ENCODE measurements at places on chromosomes 5 and 9.

DNA sequence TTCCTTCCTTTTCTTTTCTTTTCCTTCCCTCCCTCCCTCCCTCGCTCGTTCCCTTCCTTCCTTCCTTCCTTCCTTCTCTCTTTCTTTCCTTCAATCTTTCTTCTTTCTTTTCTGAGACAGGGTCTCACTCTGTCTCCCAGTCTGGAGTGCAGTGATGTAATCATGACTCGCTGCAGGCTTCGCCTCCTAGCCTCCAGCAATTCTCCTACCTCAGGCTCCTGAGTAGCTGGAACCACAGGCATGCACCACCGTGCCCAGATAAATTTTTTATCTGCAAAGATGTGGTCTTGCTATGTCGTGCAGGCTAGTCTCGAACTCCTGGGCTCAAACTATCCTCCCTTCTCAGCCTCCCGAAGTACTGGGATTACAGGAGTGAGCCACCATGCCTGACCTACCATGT, 81.4 kb downstream of the SPATA31C2 start:
- no peak for DNase-seq

DNA sequence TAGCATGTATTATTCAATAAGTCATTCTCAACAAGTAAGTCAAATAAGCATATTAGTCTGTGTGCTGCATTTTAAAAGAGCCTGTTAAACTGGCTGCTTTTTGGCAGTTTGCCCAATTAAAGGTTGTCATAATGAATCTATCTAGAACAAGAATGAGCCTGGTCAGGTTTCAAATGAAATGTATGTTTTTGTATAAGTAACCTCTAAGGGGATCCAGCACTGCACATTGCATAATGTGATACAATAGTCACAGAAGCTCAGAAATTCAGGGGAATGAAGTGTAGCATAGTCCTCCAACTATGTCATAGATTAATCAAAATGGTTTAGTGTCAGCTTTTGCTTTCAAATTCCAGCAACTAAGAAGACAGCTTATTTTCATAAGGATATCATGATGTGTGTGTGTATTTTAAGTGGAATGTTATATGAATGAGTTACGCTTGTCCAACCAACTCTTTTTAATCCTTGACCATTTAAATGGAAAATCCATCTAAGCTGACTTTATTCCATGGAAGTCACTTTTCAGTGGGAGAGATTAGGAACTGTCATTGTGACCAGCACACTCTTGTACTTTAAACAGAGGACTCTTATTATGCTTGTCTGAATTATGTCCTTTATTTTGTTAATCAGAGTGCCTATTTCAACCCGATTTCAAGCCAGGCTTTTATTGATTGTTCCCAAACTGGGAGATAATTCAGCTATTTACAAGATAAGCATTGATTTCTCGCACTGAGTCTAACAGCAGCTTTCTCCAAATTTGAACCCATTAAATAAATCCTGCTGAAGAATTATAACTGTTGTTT, 283.9 kb upstream of the ADAMTSL1 start:
- DNase-seq = no peak

- DNase-seq = no peak
Measured at GRCh38 chr5:87120518-87121303, 147.0 kb upstream of the RASA1 start.

- no peak for DNase-seq
Measured at GRCh38 chr5:25160891-25161290, 516.1 kb upstream of the CDH10 start.

DNA sequence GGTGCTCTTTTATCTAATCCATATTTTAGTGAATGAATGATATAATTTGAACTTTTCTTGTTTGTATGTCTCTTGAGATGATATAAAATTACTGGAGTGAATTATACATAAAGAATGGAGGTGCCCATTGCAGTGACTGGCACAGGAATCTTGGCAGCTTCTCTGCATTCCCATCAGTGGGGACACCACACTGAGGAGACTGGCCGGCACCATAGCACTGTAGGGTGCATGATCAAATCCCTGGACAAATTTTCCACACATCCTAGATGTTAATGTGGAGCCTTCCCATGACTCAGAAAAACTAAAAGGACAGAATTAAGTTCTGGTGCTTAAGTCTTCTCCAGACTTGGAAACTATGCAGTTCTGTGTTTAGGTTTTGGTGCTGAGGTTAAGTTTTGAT, 124.1 kb downstream of the CEP120 start:
- DNase-seq = no peak

DNA sequence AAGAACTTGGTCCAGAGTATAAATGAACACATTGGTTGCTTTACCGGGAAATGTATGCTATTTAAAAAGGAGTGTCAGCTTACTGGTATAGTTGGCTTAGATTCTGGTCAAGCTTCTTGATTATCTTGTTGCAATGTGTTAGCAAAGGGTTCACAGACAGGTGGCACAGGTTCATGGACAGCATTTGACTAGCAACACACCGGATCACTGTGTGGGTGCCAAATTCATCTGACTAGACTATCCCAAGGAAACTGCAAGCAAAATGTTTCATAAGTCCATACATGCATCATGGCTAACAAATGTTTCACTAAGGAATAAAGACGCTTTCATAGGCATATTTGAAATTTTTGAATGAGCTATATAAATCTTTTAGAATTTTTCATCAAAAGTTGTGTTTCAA, 274.1 kb downstream of the PLK2 start:
- DNase-seq = no peak

DNA sequence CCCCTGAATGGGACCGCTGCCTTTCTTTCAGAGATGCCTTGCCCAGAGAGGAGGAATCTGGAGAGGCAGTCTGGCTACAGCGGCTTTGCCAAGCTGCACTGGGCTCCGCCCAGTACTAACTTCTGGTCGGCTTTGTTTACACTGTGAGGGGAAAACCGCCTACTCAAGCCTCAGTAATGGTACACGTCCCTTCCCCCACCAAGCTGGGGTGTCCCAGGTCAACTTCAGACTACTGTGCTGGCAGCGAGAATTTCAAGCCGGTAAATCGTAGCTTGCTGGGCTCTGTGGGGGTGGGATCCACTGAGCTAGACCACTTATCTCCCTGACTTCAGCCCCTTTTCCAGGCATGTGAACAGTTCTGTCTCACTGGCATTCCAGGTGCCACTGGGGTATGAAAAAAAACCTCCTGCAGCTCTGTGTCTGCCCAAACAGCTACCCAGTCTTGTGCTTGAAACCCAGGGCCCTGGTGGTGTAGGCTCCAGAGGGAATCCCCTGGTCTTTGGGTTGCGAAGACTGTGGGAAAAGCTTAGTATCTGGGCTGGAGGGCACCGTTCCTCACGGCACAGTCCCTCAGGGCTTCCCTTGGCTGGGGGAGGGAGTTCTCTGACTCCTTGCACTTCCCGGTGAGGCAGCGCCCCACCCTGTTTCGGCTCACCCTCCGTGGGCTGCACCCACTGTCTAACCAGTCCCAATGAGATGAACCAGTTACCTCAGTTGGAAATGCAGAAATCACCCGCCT, 171.2 kb downstream of the CWC27 start:
- DNase-seq = no peak

- no peak for DNase-seq
Measured at GRCh38 chr5:79875230-79875629, 115.8 kb downstream of the MTX3 start.

GRCh38 chr5:34511915-34512314, 144.2 kb upstream of the RAI14 start:
- DNase-seq = no peak

DNA sequence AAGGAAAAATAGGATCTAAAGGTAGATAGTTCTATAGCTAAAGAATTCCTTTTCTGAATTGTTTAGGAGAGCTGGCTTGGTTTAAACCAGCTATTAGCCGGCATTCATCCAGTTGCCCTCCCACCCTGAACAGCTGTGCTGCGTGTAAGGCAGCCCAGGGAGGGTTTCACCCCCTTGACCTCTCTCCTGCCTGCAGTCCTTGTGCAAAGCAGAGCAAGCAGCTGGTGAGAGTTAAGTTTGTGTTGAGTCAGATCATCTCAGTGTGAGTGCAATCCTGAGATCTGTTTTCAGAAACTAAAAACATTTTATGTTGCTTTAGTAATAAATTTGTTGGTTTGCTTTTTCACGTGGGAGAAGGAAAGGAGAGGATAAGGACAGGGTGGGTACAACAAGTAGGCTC, 13.0 kb downstream of the SLC25A25 start:
- DNase-seq = no peak

GRCh38 chr9:99557816-99558215, 263.9 kb upstream of the NR4A3 start:
- no peak for DNase-seq

DNA sequence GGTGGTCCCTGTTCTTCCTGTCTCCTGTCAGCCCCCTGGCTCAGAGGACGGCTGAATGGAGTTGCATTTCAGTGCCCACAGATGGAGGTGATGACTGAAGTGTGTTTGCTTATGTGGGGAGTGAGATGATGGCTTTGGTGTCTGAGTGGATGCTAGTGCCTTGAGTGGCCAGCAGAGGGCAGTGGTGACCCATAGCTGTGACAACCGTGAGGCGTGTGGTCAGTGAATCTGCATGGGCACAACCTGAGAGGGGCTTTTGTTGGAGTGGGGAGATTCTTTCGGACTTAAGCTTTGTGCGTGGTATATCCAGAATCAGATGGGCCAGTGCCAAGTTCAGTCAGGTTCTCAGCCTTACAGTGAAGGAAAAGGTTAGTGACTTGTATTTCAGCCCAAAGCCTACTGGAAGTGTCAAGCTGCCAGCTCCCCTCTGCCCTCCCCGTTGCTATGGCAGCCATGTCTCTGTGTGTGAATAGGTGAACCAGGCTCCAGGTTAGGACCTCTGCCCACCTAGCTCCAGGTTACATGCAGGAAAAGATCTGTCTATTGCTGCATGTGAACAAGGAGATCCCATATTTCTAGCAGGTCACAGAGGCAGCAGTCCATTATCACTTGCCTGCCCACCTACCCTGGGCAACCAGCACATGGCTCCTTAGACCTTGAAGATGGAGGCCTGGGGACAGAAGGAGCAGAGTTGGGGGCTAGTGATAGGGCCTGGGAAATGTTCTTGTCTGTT, 14.7 kb upstream of the CXXC5 start:
- DNase-seq = peak; percentile 60

DNA sequence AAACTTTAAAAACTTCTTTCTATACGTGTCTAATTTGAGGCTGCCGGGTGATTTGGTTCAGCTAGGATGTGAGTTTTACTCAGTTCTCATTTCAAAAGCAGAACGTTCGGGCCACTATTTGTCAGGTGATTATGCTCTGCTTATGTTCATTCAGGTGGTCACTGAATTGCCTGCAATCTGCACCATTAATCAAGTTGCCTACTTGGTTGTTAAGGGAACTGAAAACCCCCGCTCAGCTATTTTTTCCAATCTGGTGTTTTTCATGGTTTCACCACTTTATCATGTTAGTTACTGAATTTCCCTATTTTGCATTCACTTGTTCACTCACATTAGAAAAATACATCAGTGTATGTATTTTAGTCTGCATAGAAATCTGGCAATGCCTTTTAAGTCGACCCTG, 523.0 kb downstream of the CSNK1G3 start:
- DNase-seq = no peak

GRCh38 chr5:85143138-85143537, 758.5 kb upstream of the EDIL3 start:
- DNase-seq = no peak

- DNase-seq = no peak
Measured at GRCh38 chr5:157388111-157388710, 71.8 kb upstream of the NIPAL4 start.

- no peak for DNase-seq
Measured at GRCh38 chr5:9421884-9422283, 124.0 kb downstream of the SEMA5A start.

- DNase-seq = no peak
Measured at GRCh38 chr9:97271292-97271691, 36.2 kb upstream of the CCDC180 start.

DNA sequence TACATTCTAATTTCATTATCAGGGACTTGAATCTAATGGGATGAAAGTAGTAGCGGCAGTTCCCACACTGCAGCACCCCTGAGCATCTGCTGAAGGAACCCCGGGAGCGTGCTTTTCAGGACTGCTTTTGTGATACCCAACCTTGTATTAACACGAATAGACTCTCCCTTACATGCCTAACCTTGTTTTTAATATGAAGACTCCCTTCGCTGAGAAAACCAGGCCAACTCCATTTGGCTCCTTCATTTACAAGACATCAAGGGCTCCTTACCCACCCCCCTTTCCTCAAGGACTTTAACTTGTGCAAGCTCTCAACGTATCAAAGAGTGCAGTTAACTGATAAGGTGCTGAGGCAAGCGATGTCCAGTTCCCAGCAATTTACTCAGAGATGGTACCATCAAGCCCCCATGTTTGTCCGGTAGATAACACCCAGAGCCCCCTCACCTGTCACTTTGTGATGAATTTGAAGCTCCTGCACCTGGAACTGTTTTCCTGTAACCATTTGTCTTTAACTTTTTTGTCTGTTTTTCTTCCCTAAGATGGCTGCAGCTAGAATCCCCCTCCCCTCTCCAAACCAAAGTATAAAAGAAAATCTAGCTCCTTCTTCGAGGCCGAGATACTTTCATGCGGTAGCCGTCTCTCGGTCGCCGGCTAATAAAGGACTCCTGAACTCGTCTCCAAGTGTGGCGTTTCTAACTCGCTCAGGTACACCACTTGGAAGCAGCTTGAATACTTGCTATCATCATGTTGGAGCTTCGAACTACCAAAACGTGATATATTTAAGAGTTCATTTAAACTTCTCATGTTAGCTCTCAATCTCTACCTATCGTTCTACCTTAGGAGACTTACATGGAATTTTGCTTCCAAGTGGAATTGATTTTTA, 10.7 kb downstream of the HNRNPH1 start:
- DNase-seq = no peak

DNA sequence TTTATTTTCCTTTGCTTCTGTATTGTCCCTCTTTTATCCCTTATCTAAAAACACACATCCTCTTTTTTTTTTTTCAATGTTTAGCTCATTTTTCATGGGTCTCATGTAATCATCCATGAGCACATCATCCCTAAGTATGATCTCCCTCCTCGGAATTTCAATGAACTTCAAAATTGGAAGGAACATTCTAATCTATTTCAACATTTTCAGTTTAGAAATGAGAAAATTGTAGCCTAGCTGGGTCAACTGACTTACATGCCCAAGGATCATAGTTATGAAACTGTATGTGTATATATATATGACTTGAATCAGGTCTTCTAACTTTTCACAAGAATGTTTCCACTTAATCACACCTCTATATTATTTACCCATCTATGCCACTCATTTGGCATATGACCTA, 77.7 kb downstream of the TUSC1 start:
- no peak for DNase-seq

- DNase-seq = no peak
Measured at GRCh38 chr5:147670815-147671214, 111.7 kb downstream of the JAKMIP2 start.

- DNase-seq = no peak
Measured at GRCh38 chr9:5684101-5684500, 55.2 kb downstream of the RIC1 start.

GRCh38 chr5:74154526-74154925, 486.0 kb downstream of the ENC1 start:
- DNase-seq = no peak

DNA sequence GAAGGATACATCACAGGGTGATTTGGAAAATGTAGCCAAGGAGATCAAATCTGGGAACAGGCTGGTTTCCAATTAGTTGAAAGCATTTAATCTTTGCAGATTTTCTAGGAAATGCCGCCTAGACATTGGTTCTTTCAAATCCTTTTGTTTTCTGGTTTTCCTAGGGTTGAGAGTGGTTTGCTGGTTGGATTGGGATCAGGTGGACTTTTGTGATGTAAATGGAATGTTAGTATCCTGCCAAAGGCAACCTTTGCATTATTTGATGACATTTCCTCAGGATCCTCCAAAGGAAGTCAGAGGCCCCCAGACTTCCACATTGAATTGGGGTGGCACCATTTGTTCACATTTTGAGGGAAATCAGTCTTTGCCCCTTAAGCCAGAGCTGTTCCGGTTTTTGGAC, 245.5 kb upstream of the RPS23 start:
- no peak for DNase-seq

Data from anterior cingulate cortex (tissue), 58 donors.